ENCODE measurements at places on chromosomes 2 and 18.

DNA sequence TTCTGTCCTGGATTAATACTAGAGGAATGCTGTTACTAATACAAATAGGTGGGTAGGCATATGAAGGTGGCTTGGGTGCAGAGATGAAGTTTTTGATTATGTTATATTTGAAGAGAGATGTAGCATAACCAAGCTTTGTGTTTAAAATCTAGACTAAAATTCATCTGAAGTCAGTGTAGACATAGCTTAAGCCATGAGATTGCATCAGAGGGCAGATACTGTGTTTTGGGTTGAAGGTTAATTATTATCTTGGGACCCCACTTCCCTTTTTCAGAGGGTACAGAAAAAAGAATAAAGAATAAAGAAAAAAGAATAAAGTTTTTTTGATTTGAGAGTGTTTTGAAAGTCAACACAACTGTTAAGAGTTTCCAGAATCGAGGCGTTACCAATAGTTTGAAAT is 13.0 kb downstream of the PPM1B start:
- no peak for DNase-seq

DNA sequence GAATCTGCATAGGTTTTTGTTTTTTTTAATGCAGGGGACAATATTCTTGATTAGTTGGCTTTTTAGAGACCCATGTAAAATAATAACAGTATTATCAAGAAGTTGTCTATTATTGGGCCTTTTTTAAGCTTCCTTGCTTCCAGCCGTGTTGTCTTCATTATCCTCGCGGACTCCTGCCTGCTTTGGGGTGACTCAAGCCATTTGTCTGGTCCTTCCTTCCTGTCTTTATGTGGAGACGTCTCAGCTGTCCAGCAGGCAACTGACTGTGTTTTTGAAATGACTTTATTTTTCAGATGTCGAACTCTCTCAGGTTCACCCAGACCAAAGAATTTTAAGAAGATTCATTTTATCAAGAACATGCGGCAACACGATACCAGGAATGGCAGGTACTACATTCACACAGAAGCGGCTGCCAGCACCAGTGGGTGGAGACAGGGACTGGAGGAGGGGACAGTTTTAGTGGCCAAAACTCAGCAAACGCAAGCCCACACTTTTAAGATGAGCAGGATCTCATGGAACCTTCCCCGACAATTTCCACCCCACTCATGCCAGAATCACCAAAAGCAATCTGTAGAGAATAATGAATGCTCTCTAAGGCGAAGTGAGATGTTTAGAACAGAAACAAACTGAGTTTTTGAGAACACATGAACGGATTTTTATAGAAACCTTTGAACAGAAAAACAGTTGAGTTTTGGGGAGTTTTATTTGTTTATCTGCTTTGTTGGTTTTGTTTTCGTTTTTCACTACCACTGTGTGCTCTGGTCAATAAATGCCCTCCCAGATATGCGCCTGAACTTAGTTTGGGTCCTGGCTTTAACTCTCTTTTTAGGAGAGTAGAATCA is 59.1 kb downstream of the CABLES1 start:
- DNase-seq: no peak

DNA sequence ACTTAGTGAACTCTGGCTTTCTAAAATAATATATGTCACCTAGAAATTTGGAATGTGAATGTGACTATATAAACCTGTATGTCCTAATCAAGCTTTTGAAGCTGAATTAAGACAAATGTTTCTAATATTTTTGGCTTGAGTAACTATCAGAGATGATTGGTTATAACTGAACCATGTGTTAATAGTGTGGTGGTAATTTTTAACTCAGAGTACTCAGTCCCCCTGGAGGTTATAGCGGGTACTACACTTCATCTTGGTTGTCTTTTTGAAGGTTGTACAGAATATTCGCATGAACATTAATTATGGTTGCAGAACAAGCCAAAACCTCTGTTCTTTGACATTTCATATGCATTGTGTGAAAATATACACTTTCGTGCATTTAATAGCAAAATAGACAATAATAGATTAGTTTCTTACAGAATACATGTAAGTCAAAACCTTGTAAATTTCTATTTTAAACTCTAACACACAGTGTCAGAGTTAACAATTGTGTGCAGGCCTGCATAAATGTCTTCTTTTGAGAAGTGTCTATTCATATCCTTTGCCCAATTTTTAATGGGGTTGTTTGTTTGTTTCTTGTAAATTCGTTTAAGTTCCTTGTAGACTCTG is 86.0 kb downstream of the OSBPL6 start:
- peak; percentile 14 for DNase-seq

DNA sequence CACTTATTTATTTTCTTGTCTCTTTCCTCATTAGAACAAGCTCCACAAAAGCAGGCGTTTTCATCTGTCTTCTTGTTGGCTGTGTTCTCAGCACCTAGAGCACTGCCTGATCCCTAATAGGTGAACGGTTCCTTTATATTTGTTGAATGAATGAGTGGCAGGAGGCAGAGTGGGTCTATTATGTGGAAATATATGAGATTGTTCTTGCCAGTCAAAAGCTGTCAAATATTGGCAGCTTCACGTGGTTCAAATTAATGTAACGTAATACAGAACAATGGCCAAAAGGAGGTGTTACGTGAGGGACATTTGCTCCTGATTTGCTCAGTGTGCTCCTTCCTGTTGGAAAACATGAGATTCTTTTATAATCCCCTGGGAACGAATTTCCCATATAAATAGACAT is 8.5 kb upstream of the ARHGAP25 start:
- no peak for DNase-seq

DNA sequence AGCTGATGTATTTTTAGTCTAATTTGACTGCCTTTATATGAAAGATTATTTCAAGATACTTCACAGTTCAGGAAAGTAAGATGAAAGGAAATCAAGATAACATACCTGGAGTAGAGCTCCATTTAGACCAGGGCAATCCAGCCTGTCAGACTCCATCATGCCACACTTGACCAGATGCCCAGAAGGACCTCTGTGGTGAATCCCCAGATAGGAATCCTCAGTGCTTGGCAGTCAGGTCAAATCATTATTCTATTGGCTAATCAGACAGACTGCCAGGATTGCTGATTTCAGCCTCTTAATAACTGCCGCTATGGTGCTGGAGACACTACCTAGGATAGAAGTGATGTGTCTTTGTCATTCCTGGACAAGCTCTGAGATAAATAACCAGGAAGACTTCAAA is 404.2 kb downstream of the STK39 start:
- no peak for DNase-seq

DNA sequence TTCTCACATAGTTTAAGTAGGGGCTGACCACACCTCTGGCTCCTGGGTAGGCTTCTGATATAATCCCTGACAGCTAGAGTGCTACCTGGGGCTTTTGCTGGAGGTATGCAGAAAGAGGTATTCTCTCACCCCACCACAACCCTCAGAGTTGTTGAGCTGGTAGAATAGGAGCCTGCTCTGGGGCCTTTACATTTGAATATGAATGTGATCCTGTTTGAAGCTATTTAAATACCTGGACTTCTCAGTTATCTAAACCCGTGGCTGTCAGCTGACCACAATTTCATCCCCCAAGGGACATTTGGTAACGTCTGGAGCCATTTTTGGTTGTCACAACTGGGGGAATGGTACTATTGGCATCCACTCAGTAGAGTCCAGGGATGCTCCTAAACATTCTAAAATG is 669.1 kb downstream of the SATB2 start:
- DNase-seq: no peak

DNA sequence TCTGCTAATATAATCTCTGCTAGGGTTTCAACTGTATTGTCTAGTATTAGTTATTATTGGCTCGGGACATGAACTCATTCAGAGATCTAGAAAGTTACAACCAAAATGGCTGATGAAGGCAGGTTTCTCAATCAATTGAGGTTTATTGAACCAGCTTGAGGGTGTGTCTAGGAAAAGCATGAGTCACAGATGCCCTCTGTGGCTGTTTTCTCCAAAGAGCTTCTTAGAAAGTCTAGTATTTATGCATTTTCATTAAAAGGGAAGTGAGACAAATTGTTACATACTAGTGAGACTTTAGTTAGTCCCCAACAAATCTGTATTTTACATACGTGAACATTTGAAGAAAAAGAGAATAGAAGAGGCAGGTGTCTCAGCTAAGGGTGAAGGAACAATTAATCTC is 23.0 kb upstream of the RTTN start:
- DNase-seq: no peak

- no peak for DNase-seq
Observed at GRCh38 chr2:160427629-160428404, 65.8 kb downstream of the RBMS1 start.

- peak; percentile 87 for DNase-seq
Observed at GRCh38 chr2:49248506-49248905, 94.2 kb upstream of the FSHR start.

Data from GM04503 (cell line).